Vagina (tissue), 2 donors: ENCODE measurements at places on chromosomes 4 and X.

GRCh38 chr4:97432551-97432950 is 710.7 kb downstream of the STPG2 start:
- no peak for DNase-seq

GRCh38 chr4:164357957-164358356 is 396.0 kb upstream of the SMIM31 start:
- no peak for DNase-seq

DNA sequence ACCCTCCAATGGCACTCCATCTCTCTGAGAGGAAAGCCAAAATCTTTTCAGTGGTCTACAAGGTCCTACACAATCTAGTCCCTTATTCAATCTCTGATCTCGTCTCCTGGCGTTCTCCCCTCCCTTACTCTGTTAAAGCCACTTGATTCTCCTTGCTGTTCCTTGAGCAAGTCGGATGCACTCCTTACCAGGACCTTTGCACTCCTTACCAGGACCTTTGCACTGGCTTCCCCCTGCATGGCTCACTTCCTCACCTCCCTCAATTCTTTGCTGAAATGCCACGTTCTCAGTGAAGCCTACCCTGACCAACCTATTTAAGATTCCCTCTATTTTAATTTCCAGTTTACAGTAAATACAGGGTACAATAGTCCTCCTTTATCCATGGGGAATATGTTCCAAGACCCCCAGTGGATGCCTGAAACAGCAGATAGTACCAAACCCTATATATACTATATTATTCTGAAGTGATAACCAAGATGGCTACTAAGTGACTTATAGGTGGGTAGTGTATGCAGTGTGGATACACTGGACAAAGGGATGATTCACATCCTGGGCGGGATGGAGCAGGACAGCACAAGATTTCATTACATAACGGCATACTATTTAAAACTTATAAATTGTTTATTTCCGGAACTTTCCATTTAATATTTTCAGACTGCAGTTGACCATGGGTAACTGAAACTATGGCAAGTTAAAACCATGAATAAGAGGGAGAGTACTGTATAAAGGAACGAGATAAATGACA is 6.5 kb upstream of the DLG3 start:
- no peak for DNase-seq

GRCh38 chrX:15815779-15816437 is 25.6 kb downstream of the ZRSR2 start:
- no peak for DNase-seq

DNA sequence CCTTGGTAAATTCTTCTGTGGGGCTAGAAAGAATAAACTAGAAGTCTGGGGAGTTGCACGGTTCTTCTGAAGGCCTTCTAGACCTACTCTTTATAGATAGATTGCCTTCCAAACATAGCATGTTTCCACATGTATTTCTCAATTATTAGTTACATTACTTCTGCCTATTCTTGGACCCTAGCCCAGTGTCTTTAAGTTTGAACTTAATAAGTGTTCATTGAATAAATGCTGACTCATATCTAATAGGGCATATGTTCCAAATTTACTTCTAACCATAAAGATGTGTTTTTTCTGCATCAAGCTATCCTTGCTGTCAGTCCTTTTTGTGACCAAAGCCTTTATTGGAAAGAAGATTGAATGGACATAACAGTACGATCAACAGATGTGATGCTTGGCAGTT is 503.6 kb upstream of the ZFP42 start:
- no peak for DNase-seq

DNA sequence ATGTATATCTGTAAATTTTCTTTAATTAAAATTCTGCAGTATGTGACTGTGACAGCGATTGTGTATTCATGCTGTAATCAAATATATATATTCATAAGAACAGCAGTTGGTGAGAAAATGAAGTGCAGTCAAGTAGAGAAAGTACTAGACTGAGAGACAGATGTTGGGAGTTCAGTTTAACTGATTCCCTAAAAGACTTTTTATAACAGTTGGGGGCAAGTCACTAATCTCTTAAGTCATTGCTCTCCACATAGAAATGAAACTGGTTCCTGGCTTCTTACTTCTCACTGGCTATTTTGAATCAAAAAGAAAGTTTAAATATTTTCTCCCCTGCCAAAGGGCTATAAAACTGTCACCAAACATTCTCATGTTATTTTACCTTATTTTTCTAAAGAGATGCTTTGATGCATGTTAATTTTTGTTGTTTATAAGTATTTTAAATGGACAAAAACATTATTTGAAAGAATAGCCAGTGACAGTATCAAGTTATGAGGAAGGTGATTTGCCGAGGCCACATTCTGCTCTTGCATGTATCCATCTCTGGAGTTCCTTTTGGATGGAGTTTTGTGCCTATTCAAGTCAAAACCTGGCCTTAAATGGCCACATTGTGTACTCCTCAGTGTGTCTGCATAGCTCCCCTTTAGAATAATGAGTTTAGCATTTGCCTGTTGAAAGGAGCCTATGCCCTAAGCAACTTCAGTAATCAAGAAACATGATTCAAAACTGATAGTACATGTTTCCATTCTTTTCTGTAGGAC is 30.8 kb downstream of the EXOC1 start:
- DNase-seq, result no peak

- DNase-seq, result no peak
Measured at GRCh38 chrX:8870411-8870810, 69.2 kb upstream of the FAM9A start.

GRCh38 chr4:114606245-114606644 is 7.6 kb downstream of the UGT8 start:
- no peak for DNase-seq

DNA sequence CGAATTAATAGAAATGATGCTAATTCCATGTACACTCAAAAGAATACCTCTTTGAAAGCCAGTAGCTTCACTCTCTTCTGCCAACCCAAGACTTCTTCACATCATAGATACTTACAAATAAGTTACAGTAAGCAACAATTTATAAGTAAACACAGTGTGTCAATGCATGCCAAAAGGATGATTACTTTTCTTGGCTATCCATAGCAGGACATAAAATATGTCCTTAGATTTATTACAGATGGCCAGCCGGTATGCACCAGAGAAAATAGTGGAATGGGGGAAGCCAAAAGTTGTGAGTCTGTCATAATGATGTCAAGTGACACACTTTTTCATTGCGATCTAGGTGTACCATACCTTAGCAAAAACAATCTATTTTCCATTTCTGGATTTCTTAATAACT is 631 bp upstream of the BMX start:
- DNase-seq, result no peak

DNA sequence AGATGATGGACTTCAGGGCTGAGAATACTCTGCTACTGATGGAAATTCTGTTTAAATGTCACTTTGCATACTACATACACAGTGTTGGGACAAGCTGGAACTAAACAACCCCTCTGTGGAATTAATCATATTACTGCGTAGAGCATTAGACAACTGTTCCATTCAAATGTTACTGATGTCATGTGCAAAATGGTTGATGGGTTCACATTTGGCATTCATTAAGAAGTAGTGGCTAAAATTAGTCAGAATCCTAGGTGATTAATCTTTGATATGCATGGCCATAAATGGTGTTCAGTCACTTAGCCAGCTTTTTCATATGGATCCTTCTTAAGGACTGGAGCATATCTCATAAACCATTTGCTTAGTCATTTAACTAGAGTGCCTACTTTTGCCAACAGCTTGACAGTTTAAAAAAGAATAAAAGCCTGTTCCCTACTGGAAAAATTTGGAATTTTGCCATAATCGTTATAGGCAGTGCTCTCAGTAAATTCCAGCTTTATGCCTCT is 105.2 kb downstream of the RNF150 start:
- no peak for DNase-seq

- DNase-seq, result no peak
Measured at GRCh38 chr4:171025776-171026175, 787.4 kb upstream of the GALNTL6 start.

- no peak for DNase-seq
Measured at GRCh38 chr4:907691-908425, 24.3 kb downstream of the GAK start.

DNA sequence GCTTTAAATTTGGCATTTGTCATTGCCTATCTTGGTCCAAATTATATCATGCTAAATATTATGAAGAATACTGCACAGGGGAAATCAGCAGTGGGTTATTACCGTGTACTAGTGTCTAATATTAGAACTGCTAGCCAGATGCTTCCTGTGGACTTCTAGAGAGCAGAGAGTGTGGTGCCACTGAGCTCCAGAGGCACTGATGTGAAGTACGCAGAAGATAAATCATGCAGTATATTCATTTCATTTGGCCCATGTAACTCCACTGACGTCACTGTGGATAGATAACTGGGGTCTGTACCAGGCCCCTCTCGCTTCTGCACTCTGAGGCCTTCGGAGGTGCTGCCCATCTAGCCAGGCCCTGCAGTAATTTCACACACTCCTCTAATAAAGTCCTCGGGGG is 80.0 kb downstream of the ALPK1 start:
- no peak for DNase-seq

- no peak for DNase-seq
Measured at GRCh38 chrX:134373736-134374135, 86.2 kb upstream of the HPRT1 start.

DNA sequence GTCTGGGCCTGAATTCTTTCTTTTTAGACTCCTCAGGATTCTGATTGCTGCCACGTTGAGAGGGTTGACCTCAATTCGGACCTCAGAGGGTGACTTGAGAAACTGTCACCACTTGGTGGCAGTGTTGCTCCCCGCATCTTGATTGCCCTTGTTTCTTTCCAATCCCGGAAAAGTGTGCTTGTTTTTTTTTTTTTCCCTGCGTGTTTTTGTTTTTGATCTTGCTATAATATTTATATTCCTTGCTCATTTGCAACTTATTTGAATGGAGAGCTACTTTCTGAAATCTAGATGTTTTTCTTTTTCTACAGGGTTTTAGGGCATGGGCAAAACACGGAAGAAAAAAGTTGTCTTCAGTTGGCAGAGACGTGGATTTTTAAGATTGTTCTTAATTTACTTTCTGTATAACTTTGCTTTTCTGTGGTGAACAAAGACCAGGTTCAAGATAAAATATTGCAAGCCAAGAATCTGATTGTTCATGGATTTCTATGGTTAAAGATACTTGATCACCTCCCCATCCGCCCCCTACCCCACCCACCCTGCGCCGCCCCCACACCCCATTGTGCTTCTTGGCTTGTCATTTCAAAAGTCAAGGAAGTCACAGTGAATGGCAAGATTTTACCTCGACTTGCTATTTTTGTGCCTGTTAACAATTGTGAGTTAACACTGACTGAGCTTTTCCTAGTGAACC is 102.0 kb downstream of the PTTG2 start:
- no peak for DNase-seq

DNA sequence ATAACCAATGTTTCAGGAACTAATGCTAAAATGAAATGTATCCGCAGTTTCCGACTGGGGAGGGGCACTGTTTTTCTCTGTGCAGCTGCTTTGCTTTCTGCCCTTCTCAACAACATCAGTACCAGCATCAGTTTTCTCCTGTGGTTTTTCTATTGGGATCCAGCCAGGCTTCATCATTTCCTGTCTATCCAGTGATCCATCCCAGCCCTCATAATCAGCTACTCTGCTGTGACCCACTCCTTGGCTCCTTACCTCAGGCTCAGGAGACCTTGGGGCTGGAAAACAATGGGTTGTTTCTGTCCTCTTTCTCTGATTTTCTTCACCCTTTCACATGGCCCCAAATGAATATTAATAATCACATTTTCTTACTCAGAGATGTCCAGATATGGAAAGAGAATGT is 222.2 kb upstream of the DKK2 start:
- DNase-seq, result no peak

GRCh38 chr4:183853548-183853940 is 51.6 kb upstream of the STOX2 start:
- DNase-seq, result no peak

DNA sequence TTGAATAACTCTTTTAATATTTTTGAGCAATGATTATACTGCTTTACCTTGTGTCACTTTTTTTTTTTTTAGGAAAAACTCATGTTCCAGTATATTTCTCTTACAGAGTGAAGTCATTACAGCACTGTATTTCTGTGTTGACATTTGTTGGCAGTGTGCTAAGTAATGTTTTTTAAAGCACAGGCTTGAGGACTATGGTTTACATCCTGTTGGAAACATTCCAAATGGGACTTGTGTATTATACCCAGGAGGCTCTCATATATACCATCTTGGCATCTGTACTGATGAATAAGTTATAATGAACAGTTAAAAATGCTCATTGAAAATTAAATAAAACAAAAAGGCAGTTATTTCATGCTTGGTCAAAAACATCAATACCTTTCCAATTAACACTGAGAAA is 33.8 kb downstream of the CEP44 start:
- no peak for DNase-seq

- no peak for DNase-seq
Measured at GRCh38 chr4:163448540-163449203, 24.9 kb downstream of the TKTL2 start.

DNA sequence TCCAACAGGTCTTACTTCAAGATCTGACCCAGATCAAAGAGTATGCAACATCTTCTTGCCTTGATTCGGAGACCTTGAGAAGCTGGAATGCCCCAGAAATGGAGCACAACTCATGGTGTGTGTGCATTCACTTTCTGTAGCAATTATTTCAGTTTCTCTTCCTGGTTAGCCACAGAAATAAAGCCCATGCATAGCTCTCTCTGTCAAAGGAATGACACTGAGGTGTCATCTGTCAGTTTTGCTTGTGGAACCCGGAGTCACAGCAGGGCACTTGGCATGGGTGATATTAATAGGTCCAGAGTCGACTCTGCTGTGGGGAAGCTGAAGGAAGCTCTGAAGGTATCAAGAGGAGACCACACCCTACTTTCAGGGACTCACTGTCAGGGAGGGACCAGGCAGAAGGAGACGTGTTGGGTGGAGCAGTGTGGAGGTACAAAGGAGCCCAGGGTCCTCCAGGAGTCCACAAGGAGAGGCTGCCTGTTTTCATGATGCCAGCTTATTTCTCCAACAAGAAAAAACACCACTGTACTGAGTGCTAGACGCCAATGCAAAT is 10.7 kb downstream of the CLNK start:
- DNase-seq, result no peak

DNA sequence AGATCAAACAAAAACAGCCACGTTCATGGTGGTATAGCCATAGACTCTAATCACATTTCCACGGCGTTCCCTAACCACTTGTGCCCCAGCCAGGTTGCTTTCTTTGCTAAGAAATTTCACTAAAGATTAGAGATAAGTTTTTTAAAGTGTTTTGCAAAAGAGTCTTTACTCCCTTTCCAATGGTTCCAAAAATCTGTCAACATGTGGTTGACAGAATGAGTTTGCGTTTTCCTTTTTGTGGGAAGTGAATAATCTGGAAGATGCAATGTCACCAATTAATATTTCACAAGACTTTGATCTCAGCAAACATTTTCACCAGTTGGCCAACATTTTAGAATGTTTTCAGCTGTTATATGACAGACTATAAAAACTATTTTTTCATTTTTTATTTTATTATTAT is 35.3 kb downstream of the CXCL1 start:
- no peak for DNase-seq

- DNase-seq, result no peak
Measured at GRCh38 chr4:11693693-11694092, 265.0 kb upstream of the HS3ST1 start.
